ENCODE measurements at places on chromosomes 1 and 21.
A peak's percentile ranks its signal among the peaks of the same experiment; 100 is the strongest.

DNA sequence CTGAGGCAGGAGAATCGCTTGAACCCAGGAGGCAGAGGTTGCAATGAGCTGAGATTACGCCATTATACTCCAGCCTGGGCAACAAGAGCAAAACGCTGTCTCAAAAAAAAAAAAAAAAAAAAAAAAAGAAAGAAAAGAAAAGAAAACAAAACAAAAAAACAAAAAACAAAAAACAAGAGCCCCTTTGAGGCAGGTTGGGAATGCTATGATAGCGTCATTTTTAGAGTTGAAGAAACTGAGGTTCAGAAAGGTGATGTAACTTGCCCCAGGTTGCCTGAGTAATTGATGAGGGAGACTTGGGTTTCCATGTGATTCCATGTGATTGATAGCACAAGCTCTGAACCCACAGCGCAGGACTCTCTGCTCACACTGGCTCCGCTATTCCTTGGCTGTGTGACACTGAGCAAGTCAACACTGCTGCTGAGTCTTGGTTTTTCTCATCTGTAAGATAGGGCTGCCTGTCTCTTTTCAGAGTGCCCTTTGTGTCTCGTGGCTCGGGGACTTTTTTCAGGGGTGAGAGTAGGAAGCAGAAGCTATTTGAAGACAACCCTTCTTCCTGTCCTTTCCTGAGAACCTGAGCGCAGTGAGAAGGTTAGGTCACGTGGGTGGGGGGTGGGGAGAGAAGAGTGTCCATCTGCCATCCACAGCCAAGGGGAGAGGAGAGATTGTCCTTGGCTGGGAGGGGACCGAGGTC is 2.5 kb downstream of the CNR2 start:
- peak; percentile 57 for DNase-seq

DNA sequence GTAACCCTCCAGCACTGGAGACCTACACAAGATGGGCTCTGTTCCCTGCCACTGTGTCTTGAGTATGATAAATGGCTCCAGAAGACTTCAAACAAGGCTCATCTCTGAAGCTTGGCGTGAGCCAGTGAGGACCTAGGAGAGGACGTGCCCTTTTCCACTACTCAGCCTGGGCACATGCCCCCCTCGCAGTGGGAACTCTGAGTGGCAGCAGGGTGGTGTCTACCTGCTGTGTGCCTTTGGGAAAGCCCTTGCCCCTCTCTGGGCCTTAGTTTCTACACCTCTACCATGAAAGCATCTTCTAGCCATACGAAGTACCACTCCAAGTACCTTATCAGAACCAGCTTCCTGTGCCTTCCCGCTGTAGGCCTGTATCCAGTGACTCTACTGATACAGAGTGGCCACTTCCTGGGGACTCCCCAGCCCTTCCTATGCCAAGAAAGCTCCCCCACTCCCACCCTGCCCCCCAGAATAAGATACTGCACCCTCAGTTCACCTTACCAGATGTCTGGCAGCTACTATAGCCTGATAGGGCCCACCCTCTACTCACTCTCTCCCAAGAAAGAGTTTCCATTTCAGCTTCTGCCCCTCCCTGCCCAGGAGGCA is 3.1 kb upstream of the MOB3C start:
- no peak for DNase-seq

GRCh38 chr1:182974506-182975191 is 21.7 kb upstream of the SHCBP1L start:
- no peak for DNase-seq

GRCh38 chr1:85148524-85149250 is 52.1 kb downstream of the SYDE2 start:
- DNase-seq: peak; percentile 47

- DNase-seq: peak; percentile 65
Observed at GRCh38 chr1:182430263-182431068, 19.5 kb upstream of the RGSL1 start.

DNA sequence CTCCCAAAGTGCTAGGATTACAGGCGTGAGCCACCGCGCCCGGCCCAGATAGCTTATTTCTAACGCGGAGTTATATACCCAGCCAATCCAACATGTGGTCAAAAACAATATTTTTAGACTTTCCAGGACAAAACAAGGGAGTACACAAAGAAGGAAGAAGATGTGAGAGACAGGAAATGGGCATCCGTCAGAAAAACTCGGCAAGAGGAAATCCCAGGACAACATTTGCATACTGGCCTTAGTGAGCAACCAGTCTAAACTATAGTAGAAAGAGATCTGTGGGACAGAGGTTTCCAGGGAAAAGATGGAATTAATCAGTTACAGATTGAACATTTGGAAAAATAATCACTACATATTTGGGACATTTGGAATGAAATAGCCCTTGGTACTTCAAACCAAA is 11.4 kb downstream of the ARMH1 start:
- no peak for DNase-seq

GRCh38 chr1:174200746-174201145 is 41.4 kb downstream of the RABGAP1L start:
- DNase-seq: no peak

- DNase-seq: no peak
Observed at GRCh38 chr1:65581119-65581518, 160.7 kb downstream of the LEPR start.

DNA sequence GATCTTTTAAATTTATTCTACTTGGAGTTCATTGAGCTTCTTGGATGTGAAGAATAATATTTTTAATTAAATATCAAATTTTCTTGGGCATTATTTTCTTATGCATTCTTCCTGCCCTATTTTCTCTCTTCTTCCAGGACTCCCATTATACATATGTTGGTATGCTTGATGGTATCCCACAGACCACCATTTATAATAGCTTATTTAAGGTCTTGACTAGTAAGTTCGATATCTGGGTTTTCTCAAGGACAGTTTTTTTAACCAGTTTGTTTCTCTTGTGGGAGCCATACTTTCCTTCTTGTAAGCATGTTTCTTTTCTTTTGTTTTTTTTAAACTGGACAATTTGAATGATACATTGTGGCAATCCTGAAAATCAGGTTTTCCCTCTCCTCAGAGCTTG is 15.4 kb upstream of the DDR2 start:
- no peak for DNase-seq

- DNase-seq: no peak
Observed at GRCh38 chr21:32245971-32246370, 32.9 kb downstream of the MIS18A start.

GRCh38 chr1:162326559-162326958 is 50.1 kb downstream of the SPATA46 start:
- DNase-seq: no peak

DNA sequence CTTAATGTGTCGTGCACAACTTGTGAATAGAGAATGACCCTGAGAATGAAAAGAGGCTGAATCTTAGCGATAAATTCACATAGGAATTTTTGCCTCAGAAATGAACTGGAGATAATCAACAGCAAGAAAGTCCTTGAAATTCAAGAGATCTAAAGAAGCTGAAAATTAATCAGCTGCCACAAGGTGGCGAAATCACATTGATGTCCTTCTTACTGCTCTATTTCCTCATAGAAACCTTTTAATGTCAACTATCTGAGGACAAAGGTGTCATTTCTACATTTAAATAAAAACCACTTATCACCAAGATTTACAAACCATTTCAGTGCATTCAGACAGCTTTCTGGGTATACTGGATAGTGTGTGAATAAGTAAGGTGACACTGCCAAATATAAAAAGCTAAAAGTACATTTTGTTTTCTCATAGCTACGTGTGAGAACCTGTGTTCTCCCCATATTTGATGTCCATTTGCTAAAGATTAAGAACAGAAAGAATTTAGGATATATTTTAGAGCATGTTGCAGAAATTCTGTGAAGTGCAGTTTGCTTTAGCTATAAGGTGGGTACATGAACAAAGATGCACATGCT is 485.3 kb upstream of the PTBP2 start:
- peak; percentile 23 for DNase-seq

DNA sequence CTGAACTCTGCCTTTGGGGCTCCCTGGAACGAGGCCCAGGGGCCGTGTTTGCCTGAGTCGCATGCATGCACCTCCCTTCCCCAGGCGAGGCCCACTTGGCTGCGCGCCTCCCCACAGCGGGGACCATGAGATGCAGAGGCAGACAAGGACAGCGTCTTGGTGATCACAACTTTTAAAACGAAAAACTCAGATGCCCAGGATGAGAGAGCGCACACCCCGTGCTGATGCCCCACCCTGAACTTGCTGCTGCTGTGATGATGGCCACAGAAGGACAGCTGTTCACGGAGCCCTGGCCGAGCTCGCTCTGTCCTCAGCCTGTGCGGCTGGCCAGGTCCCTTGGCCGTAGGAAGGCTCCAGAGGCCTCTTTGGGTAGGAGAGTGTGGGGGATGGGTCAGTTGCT is 11.4 kb upstream of the PRMT2 start:
- DNase-seq: no peak

- DNase-seq: no peak
Observed at GRCh38 chr1:161069241-161069640, 450 bp downstream of the ARHGAP30 start.

DNA sequence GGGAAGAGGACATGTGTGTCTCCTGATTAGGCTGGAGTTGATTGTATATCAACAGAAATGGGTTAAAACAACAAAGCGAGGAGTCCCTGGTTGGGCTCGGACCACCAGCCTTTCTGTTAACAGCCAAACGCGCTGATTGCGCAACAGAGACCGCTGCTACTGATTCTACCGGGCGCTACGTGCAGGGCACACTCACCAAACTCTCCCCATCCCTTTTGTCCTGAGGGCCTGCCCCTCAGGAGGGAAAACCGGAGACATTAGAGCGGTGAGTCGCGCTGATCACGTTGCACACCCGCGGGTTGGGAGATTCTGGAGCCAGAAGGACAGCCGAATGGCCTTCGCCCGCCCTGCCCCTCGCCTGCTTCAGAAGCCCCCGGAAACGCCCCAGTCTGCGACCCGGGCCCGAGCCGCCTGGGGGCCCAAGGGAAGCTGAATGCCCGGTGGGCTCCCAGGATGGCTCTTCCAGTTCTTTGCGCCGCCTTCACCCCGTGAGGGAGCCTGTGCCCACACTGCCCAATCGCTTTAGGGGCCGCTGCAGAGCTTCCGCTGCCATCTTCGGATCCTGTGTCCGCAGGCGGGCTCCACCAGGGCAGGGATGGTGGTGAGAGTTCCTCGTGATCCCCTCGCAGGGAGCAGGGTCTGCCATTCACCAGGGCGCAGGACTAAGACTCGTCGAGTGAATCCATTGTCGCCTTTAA is 165.4 kb upstream of the NBPF11 start:
- DNase-seq: no peak

DNA sequence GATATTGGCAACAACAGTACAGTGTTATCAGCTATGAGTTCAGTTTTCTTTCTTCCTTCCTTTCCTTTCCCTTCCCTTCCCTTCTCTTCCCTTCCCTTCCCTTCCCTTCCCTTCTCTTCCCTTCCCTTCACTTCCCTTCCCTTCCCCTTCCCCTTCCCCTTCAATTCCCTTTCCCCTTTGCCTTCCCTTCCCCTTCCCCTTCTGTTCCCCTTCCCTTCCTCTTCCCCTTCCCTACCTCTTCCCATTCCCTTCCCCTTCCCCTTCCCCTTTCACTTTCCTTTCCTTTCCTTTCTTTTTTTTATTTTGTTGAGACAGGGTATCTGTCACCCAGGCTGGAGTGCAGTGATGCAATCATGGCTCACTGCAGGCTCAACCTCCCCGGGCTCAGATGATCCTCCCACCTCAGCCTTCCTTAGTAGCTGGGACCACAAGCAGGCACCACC is 72.3 kb upstream of the CAPZB start:
- no peak for DNase-seq

GRCh38 chr1:19563324-19564097 is 78.2 kb upstream of the CAPZB start:
- no peak for DNase-seq

DNA sequence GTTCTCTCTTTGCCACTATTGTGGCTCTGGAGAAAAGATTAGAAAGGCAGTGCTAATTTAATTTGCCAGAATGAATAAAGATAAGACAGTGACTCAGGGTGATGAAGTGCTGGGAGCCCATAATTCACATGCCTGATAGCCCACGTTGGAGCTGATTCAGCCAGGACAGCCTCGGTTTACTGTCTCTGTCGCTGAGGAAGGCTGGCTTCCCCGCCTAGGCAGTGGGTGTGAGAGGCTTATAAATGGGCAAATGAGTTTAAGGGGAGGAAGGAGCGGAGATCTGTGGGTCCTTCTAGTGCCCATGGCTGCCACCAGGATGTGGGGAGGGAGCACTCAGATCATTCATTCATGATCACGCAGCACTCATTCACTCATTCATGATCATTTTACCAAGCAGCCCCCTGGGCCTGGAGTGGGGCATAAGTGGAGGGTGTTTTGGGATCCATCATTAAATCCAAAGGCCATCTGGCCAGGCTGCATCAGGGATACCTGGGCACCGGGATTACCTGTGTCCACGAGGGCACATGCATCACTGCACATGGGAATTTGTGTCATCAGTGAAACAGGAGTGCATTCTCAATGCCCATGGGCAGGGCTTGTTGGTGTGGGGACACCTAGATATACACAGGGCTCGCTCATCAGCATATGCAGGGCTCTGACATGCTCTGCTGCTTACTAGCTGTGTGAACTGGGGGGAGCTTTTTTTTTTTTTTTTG is 315.4 kb downstream of the MATN1 start:
- no peak for DNase-seq

- no peak for DNase-seq
Observed at GRCh38 chr1:29344336-29344735, 108.0 kb downstream of the PTPRU start.

DNA sequence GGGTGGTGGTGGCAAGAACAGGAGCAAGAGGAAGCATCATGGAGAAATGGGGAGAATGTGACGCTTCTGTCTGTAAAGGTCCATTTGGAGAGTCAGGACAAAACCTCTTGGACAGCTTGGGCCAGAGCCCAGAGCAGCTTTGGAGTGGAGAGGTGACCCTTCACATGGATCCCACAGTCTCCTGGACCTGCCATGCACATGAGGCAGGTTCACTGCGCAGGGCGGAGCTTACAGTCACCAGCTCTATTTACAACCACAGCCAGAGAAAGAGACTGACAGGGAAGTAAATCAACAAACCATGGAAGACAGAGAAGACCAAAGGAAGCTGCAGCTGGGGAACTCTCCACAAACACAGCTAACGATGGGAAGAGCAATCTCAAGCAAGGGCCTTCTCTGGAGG is 828 bp upstream of the RGS8 start:
- no peak for DNase-seq

GRCh38 chr1:58857680-58858673 is 74.1 kb upstream of the JUN start:
- DNase-seq: peak; percentile 20

- DNase-seq: no peak
Observed at GRCh38 chr1:203999618-204000017, 73.3 kb upstream of the SOX13 start.

DNA sequence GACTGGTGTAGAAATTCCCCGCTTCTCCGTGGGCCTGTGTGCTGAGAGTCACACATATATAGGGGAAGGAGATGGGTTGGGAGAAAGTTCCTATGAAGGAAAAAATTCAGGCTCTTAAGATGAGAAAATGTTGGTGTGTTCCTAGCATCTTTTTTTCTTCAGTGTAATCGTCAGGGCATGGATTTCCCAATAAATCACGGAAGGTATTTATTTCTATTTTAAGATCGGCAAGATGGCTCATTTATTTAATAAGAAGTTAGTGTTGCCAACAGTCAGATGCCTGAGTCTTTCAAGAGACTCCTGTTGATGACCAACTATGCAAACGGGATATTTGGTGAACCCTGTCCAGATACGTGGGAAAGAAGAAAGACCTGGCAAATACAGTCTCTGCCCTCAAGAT is 58.2 kb downstream of the TGFB2 start:
- no peak for DNase-seq
